ENCODE measurements at places on chromosomes 16 and 17.

DNA sequence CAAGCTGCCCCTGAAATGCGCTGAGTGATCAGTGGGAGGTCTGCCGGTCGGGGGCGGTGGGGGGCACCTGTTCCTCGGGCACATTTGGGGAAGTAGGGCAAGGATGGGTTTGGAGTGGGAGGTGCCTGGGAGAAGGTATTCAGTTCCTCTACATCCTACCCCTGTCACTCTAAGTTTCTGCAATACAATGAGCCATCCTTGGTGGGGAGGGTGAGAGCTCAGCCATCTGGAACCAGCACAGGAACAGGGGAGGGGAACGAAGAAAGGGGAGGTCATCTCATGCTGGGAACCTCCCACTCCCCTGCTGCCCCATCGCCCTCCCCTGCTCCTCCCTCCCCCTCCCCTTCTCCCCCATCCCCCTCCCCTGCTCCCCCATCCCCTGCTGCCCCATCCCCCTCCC, 4.2 kb downstream of the DPH1 start:
- DNase-seq, result no peak

DNA sequence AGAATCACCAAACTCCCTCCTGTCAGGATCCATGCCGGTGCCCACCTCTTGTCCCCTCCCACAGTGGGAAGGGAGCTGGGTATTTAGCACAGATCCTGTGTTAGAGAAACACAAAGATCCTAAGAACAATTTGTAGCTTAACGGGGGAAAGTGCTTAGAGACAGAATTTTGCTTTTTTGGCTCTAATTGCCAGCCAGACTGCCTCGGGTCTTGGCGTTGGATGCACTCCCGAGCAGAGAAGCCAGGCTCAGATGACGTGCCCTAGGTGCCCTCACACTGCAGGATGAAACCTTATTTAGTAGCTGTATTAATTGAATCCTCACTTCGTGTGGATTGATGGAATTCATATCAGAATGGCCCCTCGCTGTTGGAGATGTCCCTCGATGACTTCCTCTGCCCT, 22.5 kb upstream of the MAF start:
- DNase-seq, result no peak

- no peak for DNase-seq
These were observed 161.0 kb upstream of the NLRP1 start for GRCh38 chr17:5745111-5745813.

DNA sequence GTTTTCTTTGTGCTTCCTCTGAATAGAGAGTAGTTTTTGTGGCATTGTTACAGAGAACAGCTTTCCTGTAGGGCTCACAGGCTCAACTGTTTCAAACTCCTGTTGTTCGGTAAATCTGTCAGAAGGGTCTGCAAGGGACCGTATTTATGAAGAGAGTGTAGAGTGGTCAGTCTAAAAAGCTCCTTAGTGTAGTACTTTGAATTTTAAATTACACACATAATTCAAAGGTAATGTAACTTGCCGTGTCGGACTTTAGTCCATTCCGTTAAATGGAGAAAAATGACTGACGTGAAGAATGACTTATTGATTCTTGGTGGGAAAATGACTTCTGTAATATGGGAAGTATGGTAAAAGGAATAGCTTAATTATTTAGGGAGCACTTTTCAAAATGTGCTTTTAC, 190.9 kb downstream of the WWOX start:
- DNase-seq, result no peak

- no peak for DNase-seq
These were observed 84.6 kb downstream of the USP31 start for GRCh38 chr16:23064639-23065038.

GRCh38 chr17:15260376-15261257, 4.5 kb downstream of the PMP22 start:
- no peak for DNase-seq

GRCh38 chr17:929586-929985, 50.0 kb downstream of the NXN start:
- DNase-seq, result no peak

DNA sequence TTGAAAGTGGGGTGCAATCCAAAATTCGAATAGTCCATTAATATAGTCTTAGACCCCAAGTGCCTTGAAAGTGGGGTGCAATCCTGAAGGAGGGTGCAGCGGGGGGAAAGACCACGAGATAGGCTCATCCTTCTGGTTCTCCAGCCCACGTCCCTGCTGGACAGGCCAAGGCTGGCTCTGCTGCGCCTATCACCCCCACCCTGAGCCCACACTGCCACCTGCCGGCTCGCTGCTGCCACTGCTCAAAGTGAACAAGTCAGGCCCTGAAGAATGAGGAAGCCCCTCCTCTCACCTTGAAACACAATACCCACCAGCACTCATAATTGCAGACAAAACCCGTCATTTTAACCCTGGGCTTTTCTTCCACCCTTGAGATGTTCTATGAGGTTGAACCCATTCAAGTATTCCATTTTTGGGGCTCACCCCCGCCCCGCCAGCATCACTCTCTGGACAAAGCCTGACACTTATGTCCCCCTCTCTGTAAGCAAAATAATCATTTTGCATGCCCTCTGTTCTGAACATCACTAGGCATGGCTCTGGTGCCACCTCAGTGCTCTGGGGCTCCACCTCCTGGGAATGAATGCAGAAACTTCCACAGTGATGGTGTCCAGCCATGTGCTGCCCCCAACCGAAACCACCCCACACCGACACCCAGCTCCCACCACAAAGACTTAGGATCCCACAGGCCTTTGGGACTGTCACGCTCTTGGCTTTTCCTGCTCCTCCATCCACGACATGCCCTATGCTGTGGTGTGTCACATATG, 56.8 kb downstream of the BEAN1 start:
- DNase-seq, result no peak

- no peak for DNase-seq
These were observed 31.4 kb upstream of the ABCA6 start for GRCh38 chr17:69173118-69173517.

DNA sequence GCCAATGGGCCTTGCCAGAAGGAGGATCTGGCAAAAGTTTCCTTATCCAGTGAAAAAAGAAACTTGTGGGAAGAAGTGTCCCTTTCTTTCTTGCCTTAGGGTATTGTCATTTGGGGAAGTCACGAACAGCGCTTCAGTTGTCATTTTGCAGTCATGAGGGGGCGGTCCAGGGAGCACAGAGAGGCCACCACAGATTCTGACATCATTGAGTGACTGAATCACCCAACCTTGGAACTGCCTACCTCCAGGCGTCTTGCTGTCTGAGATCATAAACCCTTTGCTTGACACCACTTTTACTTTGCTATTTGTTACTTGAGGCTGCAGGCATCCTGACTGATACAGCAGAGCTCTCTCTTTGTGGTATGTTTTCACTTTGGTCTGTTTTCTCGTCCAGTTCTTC, 3.1 kb upstream of the WSCD1 start:
- no peak for DNase-seq

All from AG04449 (cell line).